ENCODE measurements at places on chromosomes 1 and 21.

- DNase-seq: no peak
Observed at GRCh38 chr21:37264808-37265207, 2.3 kb downstream of the VPS26C start.

DNA sequence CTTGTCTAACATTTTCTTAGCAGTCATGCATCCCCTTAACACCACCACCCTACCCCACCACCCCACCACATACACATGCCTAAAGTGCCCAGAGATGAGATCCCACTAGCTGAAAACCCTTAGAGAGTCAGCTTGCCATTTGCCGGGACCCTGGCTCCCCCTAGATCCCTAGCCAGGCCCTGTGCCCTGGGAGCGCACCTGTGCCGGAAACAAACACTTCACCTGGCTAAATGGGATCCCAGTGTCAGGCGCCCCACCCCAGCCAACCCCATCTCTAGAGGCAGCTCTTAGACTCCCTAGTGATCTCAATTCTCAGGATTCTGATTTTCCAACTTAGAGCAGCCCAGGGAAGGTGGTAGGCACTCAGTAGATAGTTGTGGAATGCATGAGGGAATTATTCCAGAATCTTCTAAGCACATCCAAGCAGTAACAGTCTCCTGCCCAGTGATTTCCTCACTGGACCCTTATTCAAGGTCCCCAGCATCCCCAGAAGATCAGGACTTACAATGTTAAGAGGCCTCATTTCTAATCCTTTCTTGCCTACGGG lies 105.2 kb downstream of the LAMC2 start:
- DNase-seq: no peak

- no peak for DNase-seq
Observed at GRCh38 chr1:22406722-22407495, 44.7 kb upstream of the ZBTB40 start.

- DNase-seq: no peak
Observed at GRCh38 chr1:211332036-211332616, 5.5 kb downstream of the TRAF5 start.

- no peak for DNase-seq
Observed at GRCh38 chr1:20491866-20492265, 5.9 kb upstream of the CAMK2N1 start.

GRCh38 chr1:44808063-44808937 lies at the start of gene BTBD19:
BTBD19 (plus strand) TSS chr1:44808523; CDS start chr1:44808821, 298 bp downstream.
- DNase-seq: peak; percentile 45

DNA sequence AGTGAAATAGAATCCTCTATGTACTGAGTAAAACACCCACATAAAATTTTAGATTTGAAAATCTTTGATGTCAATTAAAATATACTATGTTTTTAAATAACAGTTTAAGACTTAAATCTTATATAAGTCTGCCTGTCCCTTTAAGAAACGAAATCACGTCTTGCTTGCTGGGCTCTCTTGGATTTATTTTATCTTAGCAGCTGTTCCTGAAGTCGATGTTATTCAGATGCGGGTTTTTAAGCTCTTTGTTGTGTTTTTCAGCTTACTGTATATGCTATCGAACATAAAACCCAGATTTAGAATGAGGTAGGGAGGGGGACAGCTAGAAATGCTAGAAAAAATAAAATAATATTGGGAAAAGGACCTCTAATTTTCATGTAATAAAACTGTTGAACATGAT lies 11.1 kb upstream of the SSX2IP start:
- no peak for DNase-seq

DNA sequence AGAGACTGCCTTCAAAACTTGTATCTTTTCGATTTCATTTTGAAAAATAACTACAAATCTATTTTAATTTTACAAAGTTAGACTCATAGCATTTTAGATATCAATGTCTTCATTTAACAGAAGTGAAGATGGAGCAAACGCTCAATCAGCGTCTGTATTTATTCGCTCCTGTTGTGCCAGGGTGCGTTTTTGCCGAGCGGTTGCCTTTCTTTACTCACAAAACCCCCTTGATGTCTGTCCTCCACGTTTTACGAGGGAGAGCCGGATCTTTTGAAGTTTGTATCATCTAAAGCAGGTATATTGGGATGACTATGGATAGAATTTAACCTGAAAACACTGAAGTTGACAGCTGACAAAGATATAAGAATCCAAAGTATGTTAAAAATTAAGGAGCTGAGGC lies 44.6 kb downstream of the MRPL39 start:
- no peak for DNase-seq

DNA sequence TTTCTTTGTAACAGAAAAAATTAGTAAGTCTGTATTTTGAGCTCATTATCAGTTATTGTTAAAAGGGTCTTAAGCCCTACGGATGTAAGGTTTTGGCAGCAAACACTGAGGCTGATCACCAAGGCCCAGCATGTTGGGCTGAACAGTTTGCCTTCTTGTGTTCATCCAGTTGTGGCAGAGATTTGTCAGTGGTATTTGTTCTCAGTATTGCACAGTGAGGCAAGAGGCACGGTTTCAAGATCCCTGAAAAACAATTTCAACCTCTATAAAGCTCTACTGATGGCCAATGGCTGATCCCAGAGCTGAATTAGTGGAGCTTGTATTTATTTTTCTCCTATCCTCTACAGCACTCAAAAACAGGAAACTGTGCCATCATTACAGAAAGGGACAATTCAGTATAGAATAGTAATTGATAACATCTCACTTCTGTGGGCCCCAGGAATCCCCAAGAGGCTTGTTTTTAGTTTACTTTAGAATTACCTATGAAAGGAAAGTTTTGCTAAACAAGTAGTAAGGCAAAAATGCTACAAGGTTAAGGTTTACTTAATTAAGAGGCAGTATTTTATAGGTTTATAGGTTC lies 191.8 kb upstream of the RAB4A start:
- no peak for DNase-seq

DNA sequence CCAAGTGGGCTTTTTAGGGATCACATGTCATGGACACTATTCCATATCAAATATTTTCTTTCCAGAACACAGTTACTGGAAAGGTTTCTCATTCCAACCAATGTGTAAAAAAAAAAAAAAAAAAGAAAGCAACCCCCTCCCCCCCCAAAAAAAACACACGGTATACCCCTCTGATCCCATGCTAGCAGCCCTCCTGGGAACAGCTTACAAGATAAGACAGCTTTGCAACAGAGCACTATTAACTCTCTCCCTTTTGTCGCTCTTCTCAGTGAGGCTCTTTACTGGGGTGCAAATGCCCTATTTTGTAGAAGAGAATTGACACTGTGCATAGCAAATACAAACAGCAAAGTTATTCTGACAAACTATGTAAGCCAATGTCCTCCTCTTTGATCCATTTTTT lies 161.2 kb downstream of the NTMT2 start:
- no peak for DNase-seq

DNA sequence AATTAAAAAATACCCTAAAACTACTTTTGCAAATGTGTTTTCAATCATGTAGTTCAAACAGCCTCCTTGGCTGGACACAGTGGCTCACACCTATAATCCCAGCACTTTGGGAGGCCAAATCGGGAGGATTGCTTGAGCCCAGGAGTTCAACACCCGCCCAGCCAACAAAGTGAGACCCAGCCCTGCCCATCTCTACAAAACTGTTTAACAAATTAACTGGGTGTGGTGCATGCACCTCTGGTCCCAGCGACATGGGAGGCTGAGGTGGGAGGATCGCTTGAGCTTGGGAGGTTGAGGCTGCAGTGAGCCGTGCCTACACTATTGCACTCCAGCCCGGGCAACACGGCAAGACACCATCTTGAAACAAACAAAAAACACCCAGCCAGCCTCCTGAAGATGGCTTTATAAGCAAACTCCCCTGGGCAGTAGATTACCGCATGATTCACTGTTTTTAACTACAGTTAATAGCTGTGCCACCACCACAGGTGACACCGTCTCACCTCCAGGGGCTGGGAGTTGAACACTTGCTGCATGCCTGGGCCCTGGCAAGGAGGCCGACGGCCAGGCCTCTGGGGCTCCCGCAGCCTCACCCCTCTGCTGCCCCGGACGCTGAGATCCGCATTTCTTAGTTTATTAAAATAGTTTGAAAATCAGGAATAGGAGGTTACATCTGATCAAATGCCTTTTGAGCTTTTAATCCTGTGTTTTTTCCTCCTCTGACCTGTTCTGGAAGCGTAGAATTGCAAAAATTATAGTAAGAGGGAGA lies 16.2 kb downstream of the PTTG1IP start:
- DNase-seq: no peak

- DNase-seq: no peak
Observed at GRCh38 chr1:173095632-173096031, 44.9 kb upstream of the TNFSF18 start.

- DNase-seq: no peak
Observed at GRCh38 chr1:35569936-35570335, 3.2 kb upstream of the TFAP2E start.

GRCh38 chr21:43339668-43340067 lies 87.3 kb downstream of the SIK1 start:
- DNase-seq: no peak

GRCh38 chr1:203278082-203278884 lies 27.0 kb upstream of the BTG2 start:
- DNase-seq: no peak

- DNase-seq: no peak
Observed at GRCh38 chr1:117009132-117009531, 7.6 kb downstream of the CD101 start.

DNA sequence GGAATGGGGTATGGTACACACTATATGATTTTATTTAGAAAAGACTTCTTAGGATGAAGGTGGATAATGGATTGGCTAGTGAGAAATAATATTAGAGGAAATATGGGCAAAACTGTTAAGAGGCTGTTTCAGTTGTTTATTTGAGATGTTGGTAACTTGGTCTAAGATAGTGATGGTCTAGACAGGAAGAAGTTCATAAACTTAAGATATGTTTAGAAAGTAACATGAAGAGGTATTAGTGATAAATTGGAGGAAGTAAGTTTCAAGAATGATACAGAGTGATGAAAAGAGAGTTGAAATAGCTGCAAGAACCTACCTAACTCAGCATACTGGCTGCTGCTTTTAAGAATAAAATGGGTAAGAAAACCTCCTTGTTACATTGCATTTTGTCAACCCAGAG lies 9.2 kb upstream of the PTPRC start:
- no peak for DNase-seq

DNA sequence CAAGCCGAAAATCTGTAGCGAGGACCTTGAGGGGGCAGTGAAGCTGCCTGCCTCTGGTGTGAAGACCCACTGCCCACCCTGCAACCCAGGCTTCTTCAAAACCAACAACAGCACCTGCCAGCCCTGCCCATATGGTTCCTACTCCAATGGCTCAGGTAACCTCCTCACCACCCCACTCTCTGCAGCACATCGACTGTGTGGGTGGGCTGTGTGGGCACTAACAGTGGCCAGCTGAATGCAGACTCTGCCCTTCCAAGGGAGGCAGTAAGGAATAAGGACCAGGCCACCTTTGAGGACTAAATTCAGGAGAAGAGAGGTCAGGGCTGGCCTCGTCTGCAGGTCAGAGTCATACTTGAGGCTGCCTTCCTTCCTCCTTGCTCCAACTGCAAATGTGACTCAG lies 25.5 kb upstream of the SARS1 start:
- no peak for DNase-seq

GRCh38 chr1:8797216-8797615 lies 20.2 kb downstream of the RERE start:
- DNase-seq: no peak

DNA sequence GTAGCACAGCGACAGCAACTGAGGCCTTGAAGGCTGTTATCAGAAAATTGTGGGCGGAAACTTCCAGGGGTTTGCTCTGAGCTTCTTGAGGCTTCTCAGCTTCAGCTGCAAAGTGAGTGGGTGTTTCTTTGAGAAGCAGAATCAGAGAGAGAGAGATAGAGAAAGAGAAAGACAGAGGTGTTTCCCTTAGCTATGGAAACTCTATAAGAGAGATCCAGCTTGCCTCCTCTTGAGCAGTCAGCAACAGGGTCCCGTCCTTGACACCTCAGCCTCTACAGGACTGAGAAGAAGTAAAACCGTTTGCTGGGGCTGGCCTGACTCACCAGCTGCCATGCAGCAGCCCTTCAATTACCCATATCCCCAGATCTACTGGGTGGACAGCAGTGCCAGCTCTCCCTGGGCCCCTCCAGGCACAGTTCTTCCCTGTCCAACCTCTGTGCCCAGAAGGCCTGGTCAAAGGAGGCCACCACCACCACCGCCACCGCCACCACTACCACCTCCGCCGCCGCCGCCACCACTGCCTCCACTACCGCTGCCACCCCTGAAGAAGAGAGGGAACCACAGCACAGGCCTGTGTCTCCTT lies at the start of gene FASLG:
Gene FASLG, plus strand, starts transcription at position 233 of the 583 bp plus-strand sequence. Its CDS starts 99 bp downstream, at position 332.
- peak; percentile 24 for DNase-seq

DNA sequence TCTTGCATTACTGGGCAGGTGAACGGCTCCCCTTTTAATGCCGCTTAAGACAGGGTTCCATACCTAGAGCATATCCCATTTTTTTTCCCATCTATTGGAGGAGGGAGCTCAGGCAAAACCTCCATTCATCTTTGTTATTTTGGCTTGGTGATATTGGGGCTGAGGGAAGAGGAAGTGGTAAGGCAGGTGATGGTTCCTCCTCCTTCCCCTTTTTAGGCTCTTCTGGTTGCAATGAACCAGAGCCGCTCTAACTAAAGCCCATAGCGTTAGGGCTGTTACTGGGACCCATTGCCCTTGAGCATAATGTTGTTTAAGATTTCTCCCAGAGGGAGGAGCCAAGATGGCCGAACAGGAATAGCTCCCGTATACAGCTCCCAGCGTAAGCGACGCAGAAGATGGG lies 21.1 kb downstream of the PYHIN1 start:
- DNase-seq: no peak

DNA sequence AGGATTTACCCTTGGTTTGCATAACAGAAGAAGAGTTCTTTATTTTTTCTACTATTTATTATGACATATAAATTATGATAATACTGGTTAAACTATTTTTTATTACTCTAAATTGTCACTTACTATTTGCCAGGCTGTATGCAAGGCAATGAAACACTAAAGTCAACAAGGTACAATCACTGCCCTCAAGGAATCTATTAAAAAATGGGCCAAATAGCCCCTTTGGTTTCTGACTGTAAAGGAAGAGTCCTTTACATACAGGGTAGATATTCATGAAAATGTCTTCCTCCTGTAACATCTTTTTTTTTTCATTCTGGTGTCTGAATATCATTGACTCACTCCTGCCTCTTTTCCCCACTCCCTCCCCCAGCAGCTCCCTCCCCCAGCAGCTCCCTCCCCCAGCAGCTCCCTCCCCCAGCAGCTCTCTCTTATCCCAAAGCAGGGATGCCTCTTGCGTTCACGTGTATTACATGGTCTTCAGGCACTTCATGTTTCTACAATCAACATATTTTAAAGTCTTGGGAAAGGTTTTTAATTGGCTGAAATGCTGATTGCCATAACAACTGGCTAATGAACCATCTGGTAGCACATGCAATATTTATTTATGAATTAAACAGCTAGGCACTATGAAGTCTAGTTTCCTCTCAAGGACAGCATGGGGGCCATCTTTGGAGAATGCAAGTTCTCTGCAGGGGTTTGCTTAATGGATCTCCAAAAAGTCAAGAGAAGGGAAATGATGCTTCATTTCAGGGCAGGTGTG lies 400.4 kb upstream of the PLXNA2 start:
- no peak for DNase-seq

DNA sequence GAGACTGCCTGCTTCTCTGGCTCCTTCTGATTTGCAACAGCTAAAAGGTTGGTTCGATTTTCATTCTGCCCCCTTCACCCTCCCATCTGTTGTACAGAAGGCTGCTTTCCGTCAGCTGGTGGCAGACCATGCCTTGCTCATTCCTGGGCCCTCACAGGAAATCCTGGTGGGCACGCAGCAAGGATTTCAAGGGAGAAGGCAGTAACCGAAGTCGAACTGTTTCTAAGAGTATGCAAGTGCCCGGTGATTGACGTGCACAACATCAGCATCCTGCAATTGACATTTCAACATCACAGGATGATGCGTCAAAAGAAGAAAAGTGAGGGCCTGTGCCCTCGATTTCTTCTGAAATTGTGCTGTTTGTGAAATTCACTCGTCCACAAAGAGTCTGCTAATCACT lies 83.8 kb downstream of the PLPP3 start:
- DNase-seq: no peak
